ENCODE measurements at places on chromosomes 3 and 15. TPM values are rescaled to one million over a fixed set of nuclear protein-coding genes. Genes with fewer than 3 reads are reported as not detected.

DNA sequence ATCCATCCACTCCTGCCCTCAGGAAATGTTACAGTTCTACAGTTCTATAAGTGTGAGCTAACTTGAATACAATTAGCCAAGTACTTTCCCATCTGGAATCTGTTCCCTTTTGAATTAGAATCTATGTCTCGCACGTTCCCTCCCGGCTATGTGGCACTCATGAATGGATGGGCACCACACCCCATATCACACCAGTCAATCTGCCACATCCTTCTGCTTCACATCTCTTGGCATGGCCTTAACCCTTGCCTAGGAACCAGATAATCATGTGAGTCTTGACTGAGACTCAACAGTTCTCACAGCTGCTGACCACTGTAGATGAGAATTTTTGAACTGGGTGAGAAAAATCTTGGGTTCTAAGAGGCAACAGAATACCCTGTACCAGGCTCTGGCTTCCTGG is 180.2 kb downstream of the TNIK start:
- DNase-seq, result no peak

DNA sequence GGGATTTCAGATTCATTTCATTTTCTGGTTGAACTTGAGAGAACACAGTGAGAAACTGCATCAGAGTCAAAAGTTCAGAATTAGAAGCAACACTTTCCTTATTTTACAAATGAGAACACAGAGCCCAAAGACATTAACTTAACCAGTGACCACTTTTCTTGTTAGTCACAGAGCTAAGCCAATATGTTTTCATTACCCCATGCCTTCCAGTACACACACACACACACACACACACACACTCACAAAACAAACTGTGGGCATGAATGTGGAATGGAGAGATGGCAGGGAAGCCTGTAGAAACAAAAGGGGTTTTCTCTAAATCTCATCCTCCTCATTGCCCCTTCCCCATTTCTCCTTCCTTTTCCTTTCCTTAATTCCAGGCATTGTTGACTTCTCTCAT is 267.4 kb upstream of the GADL1 start:
- no peak for DNase-seq

- no peak for DNase-seq
Measured at GRCh38 chr15:96053781-96054428, 276.6 kb upstream of the NR2F2 start.

COL6A6 gene
- total RNA-seq, result not detected

Measured in left colon (tissue), 2 donors.